SIG-M5 (cell line): ENCODE measurements at places on chromosomes 12 and 14.
A peak's percentile ranks its signal among the peaks of the same experiment; 100 is the strongest.

GRCh38 chr14:91367173-91368171 is 50.1 kb downstream of the CCDC88C start:
- DNase-seq, result no peak

- DNase-seq, result no peak
Observed at GRCh38 chr12:115223991-115224390, 540.0 kb upstream of the TBX3 start.

GRCh38 chr14:104742586-104743455 is 10.1 kb upstream of the SIVA1 start:
- DNase-seq, result no peak

GRCh38 chr12:113057565-113058485 is 1.3 kb downstream of the DTX1 start:
- DNase-seq, result no peak

- DNase-seq, result no peak
Observed at GRCh38 chr12:113955109-113955970, 10.8 kb downstream of the RBM19 start.

DNA sequence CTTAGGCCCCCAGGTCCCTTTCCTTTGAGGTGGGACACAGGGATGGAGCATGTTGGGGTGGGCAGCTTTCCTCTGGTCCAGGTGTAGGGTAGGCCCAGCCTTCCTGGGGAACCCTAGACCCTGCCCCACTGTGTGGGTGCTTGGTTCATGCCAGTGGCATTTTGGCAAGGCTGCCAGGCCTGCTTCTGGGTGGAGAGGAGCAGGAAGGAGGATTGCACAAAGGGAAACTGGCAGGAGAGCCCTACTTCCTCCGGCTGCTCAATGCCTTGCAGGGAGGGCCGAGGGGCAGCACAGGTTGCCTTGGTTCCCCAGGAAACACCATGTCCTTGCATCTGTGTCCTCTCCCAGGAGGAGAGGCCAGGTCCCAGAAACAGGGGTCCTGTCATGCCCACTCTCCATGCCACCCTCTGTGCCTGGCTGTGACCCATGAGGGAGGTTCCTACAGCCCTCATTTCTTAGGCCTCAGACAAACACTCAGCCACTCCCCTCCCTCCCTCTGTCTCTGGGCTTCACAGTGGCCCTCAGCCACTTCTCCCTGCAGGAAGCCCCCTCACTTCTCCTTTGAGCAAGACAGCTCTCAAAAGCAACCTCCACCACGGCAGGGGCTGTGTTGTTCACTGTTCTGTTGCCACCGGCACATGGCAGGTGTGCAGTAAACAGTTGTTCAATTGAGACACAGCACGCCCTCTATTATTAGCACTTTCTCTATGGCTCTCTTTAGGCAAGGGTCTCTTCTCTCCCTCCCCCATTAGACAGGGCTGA is 6.8 kb upstream of the KRT80 start:
- peak; percentile 19 for DNase-seq

GRCh38 chr12:124387528-124387911 is 92.6 kb downstream of the RFLNA start:
- DNase-seq, result no peak

DNA sequence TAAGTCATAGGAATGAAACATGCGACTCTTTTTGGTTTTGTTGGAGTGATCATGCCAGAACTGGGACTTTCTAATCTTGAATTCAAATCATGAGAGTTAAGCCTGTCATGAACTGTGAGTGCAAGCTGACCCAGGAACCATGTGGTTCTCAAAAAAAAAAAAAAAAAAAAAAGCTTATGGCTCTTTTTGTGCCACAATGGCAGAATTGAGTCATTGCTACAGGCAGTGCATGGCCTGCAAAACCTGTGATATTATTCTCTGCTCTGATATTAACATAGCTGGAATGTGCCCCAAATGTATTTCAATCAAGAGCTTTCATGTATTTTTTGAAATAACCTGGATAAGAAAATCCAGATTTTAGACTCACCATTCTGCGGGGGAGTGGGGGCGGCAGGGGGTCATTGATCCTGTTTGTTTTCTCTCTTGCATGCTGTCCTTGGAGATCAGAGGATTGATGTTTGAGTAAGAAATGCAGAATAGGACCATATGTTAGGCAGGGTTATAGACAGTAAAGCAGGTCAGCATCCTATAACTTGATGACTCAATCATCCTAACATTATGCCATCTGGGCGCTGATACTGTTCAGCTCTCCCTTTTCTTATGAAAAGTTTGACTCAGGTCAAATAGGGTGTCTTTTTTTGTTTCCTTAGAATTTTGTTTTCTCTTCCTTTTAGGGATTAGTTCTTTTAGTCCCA is 797.4 kb downstream of the DIO2 start:
- no peak for DNase-seq

GRCh38 chr12:104802208-104802607 is 155.9 kb downstream of the SLC41A2 start:
- DNase-seq, result no peak
